ENCODE measurements at places on chromosomes 5 and 9. TPM values are rescaled to one million over a fixed set of nuclear protein-coding genes. Genes with fewer than 3 reads are reported as not detected.

GRCh38 chr9:127221695-127222094, 42.9 kb upstream of the GARNL3 start:
- no peak for DNase-seq

GRCh38 chr5:122559676-122560075, 215.2 kb upstream of the SNX2 start:
- DNase-seq: no peak

- no peak for DNase-seq
These were observed 239.0 kb downstream of the EBF1 start for GRCh38 chr5:158860706-158861105.

DNA sequence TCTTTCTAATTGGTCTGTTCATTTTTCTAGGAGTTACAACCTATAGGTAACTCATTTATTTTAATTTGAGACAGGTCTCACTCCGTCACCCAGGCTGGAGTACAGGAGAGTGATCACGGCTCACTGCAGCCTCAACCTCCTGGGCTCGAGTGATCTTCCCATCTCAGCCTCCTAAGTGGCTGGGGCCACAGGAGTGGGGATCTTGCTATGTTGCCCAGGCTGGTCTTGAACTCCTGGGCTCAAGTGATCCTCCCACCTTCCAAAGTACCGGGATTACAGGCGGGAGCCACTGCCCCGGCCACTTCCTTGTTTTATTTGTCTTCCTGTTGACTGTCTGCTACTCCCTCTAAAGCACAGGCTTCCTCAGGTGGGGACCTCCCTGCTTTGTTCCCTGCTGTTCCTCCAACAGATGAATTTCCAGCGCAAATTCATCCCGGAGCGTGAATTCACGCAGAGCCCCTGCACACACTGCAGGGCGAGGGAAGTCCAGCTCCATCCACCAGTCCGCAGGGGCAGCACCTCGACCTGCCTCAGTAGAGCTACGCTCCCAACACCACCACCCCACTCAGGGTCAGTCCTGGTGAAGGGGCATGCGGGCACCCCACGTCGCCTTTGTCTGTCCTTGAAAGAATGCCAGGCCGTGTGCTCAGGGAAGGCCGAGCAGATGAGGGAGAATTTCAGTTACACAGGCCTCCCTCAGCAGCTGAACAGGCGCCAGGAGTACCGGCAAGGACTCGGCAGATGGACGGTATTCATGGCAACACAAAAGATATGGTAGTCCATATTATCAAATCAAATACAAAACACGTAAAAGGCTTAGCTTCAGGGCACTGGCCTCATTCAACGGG, 6.3 kb downstream of the QSOX2 start:
- DNase-seq: no peak

GRCh38 chr5:133525126-133525525, 87.2 kb downstream of the FSTL4 start:
- DNase-seq: no peak

DNA sequence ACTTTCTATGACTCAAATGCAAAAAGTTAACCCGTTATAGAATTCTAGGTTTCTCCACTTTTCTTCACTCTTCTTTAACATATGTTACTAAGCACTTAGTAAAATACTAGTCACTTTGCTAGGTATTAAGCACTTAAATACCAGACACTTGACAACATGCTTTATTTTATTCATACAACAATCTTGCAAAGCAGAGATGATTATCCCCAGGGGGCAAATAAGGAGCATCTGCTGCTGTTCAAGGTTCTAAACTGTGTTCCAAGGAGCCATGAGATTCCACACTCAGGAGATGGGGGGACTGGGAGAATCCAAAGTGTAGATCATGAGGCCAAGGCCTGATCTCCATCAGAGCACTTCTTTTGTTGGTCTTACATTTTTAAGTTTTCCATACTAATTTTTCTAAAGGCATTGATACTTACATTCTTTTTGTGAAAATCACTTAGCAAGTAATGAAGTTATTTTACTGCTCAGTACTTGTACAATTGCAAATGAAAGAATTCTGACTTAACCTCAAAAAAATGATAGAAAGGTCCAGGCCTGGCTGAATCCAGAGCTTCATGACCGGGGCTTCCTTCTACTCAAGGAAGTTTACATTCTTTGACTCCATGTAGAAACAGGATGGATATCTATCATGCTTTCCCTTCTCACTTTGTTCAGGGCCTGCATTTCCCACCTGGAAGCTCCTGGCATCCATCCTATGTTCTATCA, 504.4 kb upstream of the WWC1 start:
- no peak for DNase-seq

DNA sequence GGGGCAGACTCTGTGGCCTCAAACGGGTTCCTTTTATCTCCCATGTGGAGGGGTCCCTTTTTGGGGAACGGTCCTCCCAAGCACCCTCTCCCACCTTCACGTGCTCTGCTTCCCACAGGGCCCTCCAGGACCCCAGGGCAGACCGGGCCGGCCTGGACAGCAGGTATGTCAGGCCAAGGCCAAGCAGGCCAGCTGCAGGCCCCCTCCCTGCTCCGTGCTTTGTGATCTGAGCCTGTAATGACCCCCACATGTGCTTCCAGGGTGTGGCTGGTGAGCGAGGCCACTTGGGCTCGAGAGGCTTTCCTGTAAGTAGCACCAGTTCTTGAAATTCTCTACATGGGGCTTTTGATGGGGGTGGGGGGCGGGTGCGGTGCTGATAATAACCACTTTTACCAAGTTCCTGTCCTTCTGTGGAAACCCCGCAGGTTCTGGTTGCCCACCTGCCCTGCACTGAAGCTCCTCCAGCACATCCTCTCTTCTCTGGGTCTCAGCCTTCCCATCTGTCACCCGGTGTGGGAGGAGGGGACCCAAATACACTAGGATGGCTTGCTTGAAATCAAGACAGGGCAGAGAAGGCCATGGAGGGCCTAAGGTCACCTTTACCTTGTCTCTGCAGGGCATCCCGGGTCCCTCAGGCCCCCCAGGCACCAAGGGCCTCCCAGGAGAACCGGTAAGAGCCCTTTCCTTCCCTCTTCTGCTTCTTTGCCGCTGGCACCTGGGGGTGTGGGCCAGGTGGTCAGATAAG, 57.9 kb upstream of the ORM1 start:
- DNase-seq: no peak

GRCh38 chr5:119405419-119405818, 46.9 kb upstream of the HSD17B4 start:
- DNase-seq: no peak

GRCh38 chr5:90201923-90202322, 207.6 kb downstream of the CETN3 start:
- no peak for DNase-seq

- DNase-seq: no peak
These were observed 2.5 kb upstream of the CDK9 start for GRCh38 chr9:127783111-127784008.

DNA sequence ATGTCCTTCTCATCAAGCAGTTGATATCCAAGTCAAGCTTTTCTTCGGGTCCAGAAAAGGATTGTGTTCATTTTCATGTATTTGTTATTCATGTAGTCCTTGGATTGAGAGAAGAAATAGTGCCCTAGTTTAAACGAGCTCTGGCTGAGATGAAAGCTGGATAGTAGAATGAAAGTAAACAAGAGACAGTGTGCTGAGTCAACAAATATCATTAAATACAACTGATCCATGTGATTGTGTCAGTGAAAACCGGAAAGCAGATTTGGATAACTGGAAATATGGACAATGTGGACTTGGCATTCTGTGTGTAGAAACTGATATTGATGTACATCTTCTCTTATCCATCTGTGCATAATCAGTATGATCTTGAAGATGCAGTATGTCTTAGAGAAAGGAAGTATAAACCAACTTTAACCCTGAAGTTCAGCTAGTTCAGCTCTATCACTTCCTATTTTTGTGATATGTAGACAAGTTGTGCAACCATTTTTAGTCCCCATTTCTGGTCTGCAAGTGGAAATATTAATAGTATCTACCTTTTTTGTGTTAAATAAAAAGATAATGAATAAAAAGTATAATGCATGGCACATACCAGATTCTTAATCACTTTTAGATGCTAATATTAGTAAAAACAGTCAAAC, 4.4 kb downstream of the MUSK start:
- DNase-seq: no peak

GRCh38 chr9:100083448-100084127, 15.2 kb downstream of the ERP44 start:
- DNase-seq: no peak

DNA sequence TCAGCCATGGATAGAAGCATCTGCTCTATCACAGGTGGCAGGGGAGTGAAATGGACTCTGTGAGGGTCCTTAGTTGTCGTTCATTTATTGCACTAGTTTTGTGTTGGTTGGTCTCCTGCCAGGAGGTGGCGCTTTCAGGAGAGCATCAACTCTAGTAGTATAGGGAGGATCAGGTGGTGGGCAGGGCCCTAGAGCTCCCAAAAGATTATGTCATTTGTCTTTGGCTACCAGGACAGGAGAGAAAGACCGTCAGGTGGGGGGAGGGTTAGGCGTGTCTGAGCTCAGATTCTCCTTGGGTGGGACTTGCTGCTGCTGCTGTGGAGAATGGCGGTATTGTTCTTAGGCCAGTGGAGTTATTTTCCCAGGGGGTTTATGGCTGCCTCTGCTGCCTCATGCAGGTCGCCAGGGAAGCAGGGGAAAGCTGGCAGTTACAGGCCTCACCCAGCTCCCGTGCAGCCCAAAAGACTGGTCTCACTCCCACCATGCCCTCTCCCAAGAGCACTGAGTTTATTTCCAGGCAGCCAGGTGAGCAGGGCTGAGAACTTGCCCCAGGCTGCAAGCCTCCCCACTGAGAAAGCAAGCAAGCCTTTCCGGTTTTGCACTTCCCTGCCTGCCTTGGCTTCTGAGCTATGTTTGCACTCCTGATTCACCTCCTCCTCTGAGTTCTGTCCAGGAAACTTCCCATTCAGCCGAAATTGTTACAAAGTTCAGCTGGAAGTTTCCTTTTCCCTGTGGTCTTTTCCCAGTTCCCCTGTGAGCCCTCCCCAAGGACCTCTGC, 317.3 kb downstream of the TAF11L14 start:
- no peak for DNase-seq

The IL4 gene
- not detected for total RNA-seq

The IFNK gene
- total RNA-seq: not detected

The CYLC2 gene
- total RNA-seq: not detected

The CENPK gene
- total RNA-seq: 2.3 TPM

The HSD17B3 gene
- total RNA-seq: not detected

The CENPH gene
- 4.5 TPM for total RNA-seq

The FOXI1 gene
- total RNA-seq: not detected

The EIF4E1B gene
- total RNA-seq: not detected

The SLC35D2 gene
- 26.0 TPM for total RNA-seq

The FOXD4L6 gene
- total RNA-seq: not detected

The RIGI gene
- 10.0 TPM for total RNA-seq
